Activated naive CD4-positive, alpha-beta T cell (primary cell): ENCODE measurements at places on chromosomes 7 and 10.
A peak's percentile ranks its signal among the peaks of the same experiment; 100 is the strongest.

- no peak for DNase-seq
Measured at GRCh38 chr7:125122173-125122572, 192.5 kb upstream of the POT1 start.

- DNase-seq: no peak
Measured at GRCh38 chr10:5466451-5467206, 32.7 kb downstream of the CALML5 start.

- DNase-seq: no peak
Measured at GRCh38 chr10:10914144-10914543, 103.5 kb upstream of the CELF2 start.

DNA sequence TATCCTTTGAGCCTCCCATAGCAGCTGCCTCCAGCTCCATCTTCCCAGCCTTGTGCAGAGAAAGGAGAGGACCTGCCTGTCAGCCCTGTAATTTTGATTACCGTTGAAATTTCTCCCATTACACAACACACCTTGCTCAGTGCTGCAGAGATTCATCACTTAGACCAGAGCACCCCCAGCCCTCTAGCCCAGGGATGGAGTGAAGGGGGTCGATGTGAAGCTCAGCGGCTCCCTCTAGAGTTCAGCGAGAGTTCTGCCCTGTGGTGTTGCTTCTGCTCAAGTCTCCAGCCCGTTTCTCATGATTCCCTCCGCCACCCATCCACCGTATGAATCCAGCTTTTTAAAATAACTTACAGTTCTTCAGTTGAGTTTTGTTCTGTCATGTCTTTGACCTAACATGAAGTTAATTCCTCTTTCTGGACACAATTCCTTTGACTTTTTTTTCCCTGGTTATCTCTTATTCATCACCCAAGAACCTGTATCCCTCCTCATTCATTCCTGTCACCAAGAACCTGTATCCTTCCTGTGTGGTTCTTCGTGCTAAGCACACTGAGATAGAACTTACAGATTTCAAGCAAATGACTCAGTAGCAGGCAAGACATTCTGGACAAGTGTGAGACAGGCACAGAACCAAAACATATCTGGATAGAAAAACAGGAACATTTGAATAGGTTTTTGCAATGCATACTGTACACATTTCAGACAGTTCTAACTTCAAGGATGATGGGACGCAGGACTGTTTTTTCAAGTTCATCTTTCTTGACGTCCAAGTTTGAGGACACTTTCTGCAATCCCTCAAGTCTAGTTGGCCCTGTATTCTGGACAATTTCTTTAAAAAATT, 35.0 kb upstream of the ZNF32 start:
- DNase-seq: peak; percentile 9

GRCh38 chr10:101224060-101224909, 5.0 kb downstream of the LBX1 start:
- no peak for DNase-seq

GRCh38 chr7:91228927-91229558, 35.2 kb upstream of the FZD1 start:
- DNase-seq: no peak

GRCh38 chr10:118835682-118836326, 81.0 kb upstream of the CACUL1 start:
- DNase-seq: no peak

- no peak for DNase-seq
Measured at GRCh38 chr7:47470567-47471357, 111.1 kb downstream of the TNS3 start.

- no peak for DNase-seq
Measured at GRCh38 chr7:2118630-2119190, 114.0 kb downstream of the MAD1L1 start.
